ENCODE measurements at places on chromosomes 12 and 14.

DNA sequence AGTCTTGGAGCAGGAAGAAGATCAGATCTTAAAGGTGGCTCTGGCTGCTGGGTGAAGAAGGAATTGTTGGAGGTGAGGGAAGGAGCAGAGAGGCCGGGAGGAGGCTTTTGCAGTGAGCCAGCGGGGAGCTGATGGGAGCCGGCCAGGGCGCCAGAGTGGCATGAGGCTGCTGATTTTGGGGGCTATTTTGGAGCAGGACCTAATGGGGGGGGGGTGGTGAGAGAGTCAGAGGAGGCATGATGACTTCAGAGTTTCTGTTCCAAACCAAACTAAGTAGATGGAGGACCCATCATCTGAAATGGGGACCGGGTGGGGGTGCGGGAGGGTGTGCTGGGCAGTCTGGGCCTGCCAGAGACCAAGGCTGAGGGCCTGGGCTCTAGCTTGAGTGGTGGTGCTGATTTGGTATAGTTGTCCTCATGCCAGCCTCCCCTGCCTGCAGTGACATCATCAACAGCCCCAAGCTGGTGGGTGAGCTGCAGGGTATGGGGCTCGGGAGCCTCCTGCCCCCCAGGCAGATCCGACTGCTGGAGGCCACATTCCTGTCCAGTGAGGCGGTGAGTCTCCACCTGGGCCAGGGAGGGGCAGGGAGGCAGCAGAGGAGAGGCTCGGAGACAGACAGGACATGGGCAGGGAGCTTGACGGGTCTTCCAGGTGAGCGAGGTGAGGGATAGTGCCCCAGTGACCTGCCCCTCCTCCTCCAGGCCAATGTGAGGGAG is 6.2 kb downstream of the TNFAIP2 start:
- no peak for DNase-seq

- no peak for DNase-seq
These were observed 953.5 kb upstream of the MDGA2 start for GRCh38 chr14:48628870-48629269.

DNA sequence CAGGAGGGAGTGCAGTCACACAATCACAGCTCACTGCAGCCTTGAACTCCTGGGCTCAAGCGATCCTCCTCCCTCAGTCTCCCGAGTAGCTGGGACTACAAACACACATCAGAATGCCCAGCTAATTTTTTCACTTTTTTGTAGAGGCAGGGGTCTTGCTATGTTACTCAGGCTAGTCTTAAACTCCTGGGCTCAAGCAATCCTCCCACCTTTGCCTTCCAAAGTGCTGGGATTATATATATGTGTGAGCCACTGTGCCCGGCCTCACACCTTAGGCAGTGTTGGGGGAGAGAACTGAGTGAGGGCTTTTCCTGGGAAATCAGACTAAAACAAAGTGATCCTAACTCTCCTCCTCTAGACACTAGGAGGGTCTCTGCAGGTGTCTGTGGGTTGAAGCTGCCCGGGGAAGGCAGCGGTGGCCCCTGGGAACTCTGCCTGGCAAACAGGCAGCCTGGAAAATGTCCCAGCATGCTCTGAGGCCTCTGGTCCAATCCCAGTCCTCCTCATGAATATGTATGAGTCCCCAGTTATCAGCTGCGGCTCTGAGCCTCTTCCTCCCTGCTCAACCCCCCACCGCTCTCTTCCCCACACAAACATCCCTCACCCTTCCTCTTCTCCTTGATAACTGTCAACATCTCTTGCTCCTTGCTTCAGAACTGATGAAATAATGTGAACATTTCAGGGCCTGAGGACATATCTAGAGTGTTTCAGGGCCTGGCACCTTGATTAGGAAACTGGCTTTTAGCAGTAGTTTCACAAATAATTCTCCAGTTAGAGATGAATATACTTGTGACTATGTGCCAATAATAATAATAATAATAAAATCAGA is 7.9 kb upstream of the NAA25 start:
- no peak for DNase-seq

DNA sequence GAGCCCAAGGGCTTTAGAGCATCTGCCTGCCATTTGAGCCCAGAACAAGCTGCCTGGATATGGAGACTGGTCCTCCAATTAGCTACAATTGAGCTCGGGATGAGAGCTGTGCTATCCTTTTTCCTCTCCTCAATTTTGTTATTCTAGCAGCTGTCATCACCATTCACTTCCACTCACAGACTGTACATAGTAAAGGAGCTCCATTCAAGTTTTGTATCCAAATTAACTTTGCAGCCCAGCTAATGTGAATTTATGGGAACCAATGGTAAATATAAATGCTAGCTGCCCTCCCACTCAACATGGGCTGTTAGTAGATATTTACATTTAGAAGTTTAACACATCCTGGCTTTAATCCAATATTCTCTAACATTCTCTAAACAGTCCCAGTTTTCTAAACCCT is 44.6 kb downstream of the BMP4 start:
- no peak for DNase-seq

- DNase-seq: no peak
These were observed 277.4 kb upstream of the GRIP1 start for GRCh38 chr12:66956300-66956699.

DNA sequence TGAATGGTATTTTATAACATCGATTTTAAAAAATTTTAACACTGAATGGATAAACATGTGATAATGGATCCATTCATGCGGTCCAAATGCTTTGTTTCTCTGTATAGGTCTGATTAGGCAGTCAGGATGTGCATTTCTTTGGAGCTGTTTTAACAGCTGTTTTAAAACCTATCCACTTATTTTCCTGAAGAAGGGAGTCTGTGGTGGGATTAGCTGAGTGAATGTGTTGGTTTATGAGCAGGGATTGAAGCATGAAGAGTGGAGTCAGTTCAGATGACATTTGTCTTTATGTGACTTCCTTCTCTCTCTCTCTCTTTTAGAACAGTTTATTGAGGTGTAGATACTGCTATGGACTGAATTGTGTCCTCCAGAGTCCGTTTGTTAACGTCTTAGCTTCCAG is 37.7 kb downstream of the GLT8D2 start:
- no peak for DNase-seq

DNA sequence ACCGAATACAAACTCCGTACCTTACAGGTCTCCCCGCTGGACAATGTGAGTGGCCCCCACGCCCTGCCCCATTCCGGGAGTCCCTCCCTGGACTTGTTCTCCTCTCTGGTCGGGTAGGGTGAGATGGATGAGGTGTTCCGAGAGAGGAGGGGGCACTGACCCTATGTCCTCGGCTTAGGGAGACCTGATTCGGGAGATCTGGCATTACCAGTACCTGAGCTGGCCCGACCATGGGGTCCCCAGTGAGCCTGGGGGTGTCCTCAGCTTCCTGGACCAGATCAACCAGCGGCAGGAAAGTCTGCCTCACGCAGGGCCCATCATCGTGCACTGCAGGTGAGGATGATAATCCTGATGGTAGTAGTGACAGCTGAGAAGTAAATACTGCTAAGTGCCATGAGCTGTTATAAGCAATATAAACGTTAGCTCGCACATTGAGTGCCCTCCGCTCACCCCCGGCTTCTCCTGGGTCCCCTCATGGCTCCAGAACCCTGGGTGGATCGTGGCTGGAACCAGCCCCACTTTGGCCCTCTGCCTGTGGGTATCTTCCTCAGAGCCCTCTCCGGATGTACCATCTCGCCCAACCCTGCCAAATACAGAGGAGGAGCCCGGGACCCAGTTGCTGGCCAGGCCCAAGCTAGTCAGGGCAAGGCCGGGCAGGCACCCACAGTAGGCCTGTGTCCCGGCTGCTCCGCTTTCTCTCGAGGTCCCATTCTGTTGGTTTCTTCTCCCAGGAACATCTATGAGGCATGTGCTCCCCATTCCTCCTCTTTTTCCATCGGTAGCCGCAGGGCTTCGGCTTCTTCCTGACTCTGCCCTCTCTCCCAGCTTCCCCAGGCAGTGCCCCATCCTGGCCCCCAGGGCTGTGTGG is 6.8 kb downstream of the PTPN6 start:
- DNase-seq: no peak

DNA sequence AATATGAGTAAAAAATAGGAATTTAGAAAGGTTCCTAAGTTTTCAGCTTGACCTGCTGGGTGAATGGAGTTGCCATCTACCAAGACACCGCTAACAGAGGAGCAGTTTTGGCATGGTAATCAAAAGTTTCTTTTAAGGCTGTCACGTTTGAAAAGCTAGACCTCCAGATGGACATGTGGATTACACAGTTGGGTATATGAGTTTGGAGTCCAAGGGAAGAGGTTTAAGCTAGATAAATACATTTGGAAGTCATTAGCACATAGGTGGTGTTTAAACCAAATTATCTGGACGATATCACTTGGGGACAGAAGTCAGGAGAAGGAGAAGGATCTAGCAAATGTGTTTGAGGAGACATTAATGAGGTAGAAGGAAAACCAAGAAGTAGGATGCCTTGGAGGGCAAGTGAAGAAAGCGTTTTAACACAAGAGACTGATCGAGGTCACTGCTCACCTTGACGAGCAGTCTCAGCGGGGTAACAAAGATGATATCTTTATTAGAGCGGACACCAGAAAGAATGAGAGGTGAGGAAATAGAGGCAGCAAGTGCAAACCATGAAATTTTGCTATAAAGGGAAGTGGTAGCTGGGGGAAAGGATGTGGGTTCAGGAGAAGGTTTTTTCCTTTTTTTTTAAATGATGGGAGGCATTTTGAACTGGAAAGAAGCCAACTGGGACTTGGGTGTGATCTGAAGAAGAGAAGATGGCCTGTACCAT is 17.6 kb downstream of the PNP start:
- DNase-seq: no peak

DNA sequence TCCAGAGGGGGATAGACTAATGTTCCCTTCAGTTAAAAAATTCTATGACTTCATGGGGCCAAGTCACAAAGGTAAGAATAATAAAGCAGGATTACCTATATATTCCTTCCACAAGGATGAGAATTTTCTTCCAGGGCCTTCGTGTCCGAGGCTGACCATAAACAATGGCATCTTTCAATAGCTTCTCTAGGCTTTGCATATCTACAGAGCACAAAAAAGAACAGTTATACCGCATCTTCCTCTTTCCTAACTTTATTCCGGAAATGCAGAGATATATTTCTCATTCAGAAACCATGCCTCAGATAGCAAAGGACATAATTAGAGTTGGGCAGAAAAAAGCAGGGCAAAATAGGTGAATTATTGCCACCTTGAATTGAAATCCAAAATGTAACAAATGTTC is 58.3 kb upstream of the ISM2 start:
- DNase-seq: no peak

GRCh38 chr14:48333221-48333920 is 658.0 kb upstream of the MDGA2 start:
- DNase-seq: no peak

DNA sequence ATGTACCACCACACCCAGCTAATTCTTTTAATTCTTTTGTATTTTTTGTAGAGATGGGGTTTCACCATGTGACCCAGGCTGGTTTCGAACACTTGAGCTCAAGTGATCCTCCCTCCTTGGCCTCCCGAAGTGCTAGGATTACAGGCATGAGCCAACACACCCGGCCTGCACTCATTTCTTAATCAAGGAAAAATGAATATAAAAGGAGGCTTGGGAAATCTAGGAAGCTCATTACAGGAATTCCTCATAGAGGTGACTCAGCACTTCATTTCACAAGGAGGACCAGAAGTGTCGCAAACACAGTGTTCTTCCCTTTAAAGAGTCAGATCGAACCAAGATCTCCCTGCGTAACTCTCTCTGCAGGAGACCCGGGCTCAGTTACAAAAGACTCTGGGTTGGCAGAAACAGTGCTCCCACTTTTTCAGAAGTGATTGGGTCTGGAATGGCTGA is 30.3 kb downstream of the NFKBIA start:
- no peak for DNase-seq

DNA sequence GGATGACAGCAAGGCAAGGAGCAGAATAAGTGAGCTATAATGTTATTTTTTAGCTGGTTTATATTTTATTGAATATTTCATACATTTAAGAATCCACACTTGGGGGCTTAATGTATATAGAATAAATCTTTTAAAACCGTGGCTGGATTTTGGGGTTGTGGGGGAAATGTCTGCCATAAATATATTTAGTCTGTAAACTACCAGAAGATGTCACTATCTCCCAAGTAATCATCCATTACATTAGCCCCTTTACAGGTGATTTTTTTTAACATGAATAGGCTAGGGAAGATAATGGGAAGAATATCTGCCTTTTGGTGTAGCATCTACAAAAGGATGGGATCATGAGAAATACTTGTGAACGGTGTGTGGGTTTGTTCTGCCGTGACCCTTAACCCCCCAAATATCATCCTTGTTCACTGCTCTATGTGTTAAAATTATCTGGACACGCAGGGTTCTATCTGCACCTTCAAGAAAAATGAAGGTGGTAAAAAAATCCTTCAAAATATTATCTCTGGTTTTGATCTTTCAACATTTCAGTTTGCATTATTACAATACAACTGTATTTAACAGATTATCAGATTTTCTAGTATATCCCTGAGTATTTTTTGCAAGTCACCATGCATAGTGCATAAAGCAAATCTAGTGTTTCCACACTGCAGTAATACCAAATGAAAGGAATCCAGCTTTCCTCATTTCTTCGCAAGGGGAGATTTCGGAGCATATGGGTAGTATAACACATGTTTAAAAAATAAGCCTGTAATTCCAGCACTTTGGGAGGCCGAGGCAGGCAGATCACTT is 8.0 kb upstream of the SLC17A8 start:
- no peak for DNase-seq

DNA sequence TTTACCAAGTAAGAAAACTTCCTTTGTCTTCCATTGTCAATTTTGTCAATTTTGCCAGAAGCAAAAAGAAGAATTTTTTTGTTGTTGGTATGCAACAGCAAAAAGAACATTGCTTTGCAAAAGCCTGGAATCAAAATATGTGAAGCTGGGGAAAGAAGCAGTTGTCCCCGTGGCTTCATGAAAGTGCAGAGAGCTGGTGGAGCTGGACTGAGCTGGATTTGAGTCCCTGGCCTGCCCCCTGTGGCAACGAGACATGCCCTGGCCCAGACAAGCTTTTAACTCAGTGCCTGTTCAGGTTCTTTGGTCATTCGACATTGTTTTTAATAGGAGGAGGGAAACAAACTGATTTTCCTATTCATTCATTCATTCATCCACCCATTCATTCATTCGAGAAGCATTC is 70.3 kb downstream of the SLC15A4 start:
- no peak for DNase-seq

GRCh38 chr14:103281496-103282231 is 52.4 kb upstream of the EIF5 start:
- DNase-seq: no peak
